ENCODE measurements at places on chromosomes 5 and 9.

DNA sequence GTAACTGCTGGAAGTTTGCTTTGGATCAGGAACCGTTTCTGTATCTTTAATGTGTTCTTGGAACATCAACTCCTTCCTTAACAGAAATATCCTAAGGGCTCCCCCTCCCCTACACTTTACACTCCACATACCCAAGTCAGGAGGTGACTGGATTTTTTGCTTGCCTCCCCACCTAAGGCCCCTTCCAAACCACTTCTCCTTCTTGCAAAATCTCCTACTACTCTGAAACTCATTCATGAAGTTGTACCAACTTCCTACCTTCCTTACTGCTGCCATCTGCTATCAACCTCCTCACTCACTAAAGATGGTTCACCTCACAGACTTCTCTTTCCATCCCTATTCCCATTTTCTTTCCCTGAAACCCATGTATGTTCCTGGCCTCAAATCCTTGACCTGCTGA, 16.1 kb downstream of the TXN start:
- DNase-seq, result no peak

DNA sequence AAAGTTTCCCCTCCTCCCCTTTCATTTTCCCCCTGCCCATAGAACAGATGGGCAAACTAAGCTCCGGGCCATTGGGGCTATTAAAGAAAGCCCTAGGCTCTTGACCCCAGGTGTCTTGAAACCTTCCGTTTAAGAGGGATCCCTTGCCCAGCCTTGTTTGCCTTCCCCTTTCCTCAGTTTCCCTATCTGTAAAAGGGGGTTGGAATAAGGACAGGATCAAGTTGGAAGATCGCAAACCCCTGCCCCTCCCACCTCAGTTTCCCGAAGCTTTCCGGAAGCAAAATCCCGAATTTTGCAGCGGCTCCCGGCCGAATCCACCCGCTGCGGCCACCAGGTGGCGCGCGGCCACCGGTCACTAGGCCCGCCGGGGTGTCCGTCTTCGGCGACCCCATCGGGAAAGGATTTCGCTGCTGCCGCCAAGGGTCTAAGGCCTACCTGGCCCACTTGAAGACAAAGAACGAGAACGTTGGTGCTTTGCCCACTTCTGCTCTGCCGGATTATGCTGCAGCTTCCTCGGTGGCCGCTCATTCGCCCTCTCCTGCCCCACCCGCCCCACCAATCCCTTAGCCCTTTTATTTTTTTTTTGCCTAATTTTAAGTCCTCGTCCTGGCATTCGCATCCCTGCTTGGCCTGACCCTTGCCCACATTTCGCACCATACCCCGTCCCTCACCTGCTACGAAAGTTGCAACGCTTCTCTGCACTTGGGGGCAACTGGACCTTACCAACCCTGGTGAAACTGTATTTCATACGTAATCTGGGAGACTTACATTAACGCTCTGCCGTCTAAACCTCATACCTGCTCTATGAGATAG, 962 bp upstream of the NR6A1 start:
- DNase-seq, result no peak

- no peak for DNase-seq
Measured at GRCh38 chr5:177612215-177612673, 12.3 kb downstream of the B4GALT7 start.

DNA sequence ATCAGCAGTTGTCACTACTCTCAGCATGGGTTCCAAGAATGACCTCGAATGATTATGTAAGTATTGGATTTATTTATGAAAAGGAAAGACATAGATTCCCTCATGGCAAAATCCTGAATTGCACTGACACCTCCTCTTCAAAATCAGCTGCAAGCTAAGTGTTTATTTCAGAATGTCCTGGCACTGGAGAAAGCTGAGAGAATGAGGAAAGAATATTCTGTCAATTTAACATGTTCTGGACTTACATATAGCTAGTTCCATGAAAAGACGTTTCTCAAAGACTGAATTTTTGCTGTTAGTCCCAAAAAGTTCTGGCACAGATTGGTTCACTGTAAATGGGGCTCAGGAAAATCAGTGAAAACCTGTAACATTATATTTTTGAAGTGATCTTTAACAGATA, 120.3 kb downstream of the NREP start:
- DNase-seq, result no peak

GRCh38 chr9:31807574-31808256, 576.7 kb upstream of the ACO1 start:
- DNase-seq, result no peak

- DNase-seq, result no peak
Measured at GRCh38 chr9:14347406-14348122, 33.6 kb upstream of the NFIB start.

- DNase-seq, result no peak
Measured at GRCh38 chr9:92476962-92477361, 5.3 kb downstream of the ASPN start.

- DNase-seq, result no peak
Measured at GRCh38 chr5:170821257-170821800, 37.8 kb downstream of the GABRP start.

DNA sequence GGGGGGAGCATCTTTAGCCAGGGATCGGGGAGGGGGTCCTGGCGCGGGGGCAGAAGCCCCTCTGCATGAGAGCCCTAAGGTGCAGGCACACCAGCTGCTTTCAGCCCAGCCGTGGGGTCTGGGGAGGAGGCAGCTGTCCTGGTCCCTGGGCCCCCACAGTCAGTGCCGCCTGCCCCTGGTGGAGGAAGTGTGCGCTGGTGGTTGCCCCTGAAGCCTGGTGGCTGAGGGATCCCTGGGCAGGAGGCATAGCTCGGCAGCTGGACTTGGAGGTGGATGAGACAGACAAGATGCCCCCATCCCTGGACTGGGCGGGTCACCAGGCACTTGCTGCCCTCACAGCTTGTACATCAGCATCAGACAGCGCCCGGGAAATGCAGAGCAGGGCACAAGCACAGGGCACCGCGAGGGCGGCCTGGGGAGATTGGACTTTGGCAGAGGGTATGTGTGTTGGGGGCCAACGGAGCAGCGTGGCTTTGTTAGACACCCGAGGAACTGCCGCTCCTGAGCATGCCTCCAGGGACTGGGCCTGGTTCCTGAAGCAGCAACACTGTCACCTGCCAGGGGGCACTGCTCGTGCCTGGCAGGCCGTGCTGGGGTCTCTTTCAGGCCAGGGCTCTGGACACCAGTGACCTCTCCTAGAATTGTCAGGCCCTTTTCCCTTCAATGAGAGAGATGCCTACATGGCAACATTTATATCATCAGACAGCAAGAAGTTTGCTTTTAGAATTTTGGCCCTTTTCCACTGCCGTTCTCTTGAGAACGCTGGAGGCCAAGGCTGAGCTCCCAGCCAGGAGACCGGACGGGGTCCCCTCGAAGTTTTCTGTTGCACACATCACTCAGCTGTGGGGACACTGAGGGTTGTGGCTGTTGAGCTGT, 41.9 kb upstream of the CTSL start:
- no peak for DNase-seq

GRCh38 chr9:125990186-125990792, 243.1 kb downstream of the PBX3 start:
- no peak for DNase-seq

GRCh38 chr9:15311607-15312006, 4.6 kb upstream of the TTC39B start:
- no peak for DNase-seq

- no peak for DNase-seq
Measured at GRCh38 chr5:26791021-26791420, 247.4 kb downstream of the CDH9 start.

GRCh38 chr5:88606626-88607025, 276.4 kb downstream of the MEF2C start:
- no peak for DNase-seq

DNA sequence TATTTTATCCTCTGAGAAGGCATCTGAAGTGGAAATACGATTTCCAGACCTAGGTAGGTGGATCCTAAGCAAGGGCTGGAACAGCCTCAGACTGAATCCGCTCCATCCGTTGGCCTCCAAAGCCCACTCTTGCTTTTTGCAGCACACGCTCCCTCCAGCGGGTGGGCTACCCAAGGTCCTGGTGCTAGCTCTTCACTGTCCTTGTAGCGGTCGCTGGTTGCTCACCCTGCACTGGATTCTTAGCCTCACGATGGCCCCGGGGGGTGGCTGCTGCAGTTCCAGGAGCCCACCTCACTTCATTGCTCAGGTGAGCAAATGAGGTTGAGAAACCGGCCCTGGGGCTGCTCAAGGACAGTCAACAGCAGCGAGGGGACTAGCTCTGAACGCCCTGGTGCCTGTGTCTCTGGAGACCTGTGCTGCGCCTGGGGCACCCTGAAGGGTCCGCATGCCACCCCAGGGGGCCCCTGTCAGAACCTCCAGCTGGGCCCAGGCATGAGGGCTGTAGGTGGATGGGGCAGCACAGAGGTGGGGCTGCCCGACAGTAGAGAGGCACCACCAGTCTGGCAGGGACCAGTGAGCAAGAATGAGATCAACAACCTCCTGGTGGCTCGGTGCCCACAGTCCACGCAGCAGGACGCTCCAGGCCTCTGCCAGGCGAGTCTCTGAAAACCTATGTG, 4.3 kb downstream of the MGAT4B start:
- DNase-seq, result no peak

GRCh38 chr5:1911773-1912235, 29.1 kb upstream of the IRX4 start:
- no peak for DNase-seq

GRCh38 chr9:136170006-136170901, 34.7 kb downstream of the LHX3 start:
- peak; percentile 47 for DNase-seq
